Fibroblast of skin of back (primary cell): ENCODE measurements at places on chromosomes 1 and 21.

GRCh38 chr1:168917796-168918195, 188.7 kb upstream of the ATP1B1 start:
- DNase-seq, result no peak

GRCh38 chr1:214216021-214216420, 64.9 kb upstream of the SMYD2 start:
- DNase-seq, result no peak

- DNase-seq, result no peak
Measured at GRCh38 chr1:25543005-25543424, 391 bp upstream of the LDLRAP1 start.

DNA sequence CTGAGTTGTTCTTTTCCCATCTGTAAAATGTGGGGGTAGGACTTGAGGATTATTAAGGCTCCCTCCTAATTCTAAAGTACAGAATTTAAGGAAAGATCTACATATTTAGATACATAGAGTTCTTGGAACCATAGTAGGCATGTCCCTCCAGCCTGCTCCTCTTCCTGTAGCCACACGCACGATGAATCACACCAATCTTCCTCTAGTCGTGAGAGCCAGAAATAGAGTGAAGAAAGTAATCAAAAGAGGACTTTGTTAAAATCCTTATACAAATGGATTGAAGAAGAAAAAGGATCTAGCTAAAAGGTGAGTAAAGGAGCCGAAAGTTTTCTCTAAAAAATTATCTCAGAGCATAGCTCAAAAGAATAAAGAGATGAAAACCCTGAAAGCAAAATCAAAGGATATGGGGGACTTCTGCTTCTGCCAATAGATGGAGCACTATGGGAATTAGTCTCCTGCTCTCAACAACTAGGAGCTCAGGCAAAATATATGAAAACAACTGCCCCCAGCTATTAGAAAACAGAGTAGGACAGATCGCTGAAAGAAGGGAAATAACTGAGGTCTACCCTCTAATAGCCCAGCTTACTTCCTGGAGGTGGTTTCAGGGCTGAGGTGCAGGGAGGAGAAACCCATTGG, 8.5 kb downstream of the C1orf141 start:
- peak; percentile 9 for DNase-seq

- DNase-seq, result peak; percentile 74
Measured at GRCh38 chr21:35616090-35616489, 444.2 kb downstream of the SETD4 start.

- DNase-seq, result no peak
Measured at GRCh38 chr1:217134857-217135568, 411.8 kb upstream of the ESRRG start.

GRCh38 chr1:170586321-170587252, 54.6 kb downstream of the GORAB start:
- peak; percentile 64 for DNase-seq

GRCh38 chr1:111417755-111418154, 9.8 kb downstream of the OVGP1 start:
- no peak for DNase-seq

GRCh38 chr1:200708769-200709168, 29.9 kb upstream of the CAMSAP2 start:
- DNase-seq, result peak; percentile 26

GRCh38 chr1:8481650-8482380, 163.9 kb downstream of the SLC45A1 start:
- DNase-seq, result peak; percentile 25

GRCh38 chr1:180070286-180070685, 84.4 kb upstream of the QSOX1 start:
- no peak for DNase-seq

- peak; percentile 91 for DNase-seq
Measured at GRCh38 chr1:10031461-10031860, 1.3 kb upstream of the UBE4B start.

DNA sequence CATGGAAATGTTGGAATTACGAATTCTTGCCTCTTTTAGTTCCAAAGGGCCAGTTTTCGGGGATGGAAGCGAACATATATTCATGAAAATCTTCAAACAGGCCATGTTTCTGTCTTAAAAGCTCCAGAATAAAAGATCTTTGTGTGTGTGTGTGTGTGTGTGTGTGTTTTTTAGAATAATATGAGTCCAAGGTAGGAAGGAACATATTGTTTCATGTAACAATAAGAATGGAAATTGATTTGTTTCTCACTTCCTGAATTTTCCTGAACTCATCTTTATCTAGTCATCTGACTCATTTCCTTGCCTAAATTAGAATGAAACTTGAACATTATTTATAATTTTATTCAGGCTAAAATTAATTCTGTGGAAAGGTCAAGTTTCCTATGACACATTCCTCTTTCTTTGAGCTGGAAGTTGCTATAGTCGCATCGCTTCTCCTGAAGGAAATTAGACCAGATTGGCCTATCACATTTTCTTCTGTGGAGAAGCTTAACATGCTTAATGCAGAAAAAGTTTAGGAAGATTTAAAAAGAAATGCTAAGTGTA, 805.1 kb upstream of the ADAMTS5 start:
- DNase-seq, result no peak

- DNase-seq, result no peak
Measured at GRCh38 chr21:37688952-37689659, 227.2 kb downstream of the KCNJ6 start.

- no peak for DNase-seq
Measured at GRCh38 chr21:44706026-44706705, 5.2 kb downstream of the TSPEAR start.

DNA sequence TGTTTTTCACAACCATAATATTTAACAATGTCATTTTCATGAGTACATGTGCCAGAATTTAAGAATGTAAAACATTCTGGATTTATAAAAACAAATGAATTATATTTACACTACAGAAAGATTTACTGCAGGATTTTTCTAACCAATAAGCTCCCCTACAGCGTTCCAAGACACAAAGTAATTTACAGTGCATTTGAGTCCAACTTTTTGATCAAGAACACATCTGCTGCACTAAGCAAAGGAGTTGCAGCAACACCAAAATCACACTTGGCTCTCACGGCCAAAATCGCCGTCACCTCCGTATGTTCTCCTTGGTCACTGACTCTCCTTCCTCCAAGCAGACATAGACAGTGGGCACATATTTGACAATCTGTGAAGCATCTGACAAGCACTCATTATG, 7.7 kb downstream of the VPS26C start:
- no peak for DNase-seq

- peak; percentile 44 for DNase-seq
Measured at GRCh38 chr1:100506217-100506616, 31.7 kb upstream of the GPR88 start.

DNA sequence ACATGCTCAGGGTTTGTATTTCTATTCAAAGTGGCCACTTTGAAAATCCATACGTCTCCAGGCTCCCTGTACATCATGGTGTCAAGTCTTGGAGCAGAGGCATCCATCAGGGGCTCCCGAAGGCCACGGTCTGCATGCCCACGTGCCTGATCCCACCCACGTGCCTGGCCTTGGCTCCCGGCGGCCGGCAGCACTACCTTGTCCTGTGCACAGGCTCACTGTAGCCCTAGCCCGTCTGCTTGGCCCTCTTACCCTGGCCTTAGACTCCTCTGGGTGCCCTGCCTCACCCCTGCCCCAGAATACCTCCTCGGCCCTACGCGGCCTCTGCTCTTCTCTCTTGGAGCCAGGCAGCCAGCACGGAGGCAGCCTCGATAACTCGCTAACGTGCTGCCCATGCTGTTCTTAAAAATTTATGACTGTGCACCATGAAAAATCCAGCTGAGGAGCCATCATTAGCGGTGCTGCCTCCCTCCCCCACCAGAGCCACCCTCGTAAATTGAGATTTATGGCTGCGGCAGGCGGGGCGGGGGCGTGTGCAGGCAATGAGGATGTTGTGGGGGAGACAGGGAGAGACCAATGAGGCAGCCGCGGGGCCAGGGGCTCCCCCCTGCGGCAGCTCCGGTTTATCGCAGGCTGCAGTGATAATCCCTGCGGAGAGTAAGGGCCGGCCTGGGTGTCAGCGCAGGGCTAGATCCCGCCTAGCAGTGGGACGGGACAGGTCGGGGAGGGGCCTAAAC, 24.6 kb downstream of the DMAP1 start:
- peak; percentile 23 for DNase-seq
